ENCODE measurements at places on chromosomes 6 and 20.

- DNase-seq, result peak; percentile 70
These were observed at the start of gene SYTL3 for GRCh38 chr6:158649289-158650143. Gene SYTL3 (plus strand): TSS chr6:158650054. CDS start chr6:158663269, 13,215 bp downstream.

- no peak for DNase-seq
These were observed 23.2 kb upstream of the HSF2 start for GRCh38 chr6:122376246-122376645.

DNA sequence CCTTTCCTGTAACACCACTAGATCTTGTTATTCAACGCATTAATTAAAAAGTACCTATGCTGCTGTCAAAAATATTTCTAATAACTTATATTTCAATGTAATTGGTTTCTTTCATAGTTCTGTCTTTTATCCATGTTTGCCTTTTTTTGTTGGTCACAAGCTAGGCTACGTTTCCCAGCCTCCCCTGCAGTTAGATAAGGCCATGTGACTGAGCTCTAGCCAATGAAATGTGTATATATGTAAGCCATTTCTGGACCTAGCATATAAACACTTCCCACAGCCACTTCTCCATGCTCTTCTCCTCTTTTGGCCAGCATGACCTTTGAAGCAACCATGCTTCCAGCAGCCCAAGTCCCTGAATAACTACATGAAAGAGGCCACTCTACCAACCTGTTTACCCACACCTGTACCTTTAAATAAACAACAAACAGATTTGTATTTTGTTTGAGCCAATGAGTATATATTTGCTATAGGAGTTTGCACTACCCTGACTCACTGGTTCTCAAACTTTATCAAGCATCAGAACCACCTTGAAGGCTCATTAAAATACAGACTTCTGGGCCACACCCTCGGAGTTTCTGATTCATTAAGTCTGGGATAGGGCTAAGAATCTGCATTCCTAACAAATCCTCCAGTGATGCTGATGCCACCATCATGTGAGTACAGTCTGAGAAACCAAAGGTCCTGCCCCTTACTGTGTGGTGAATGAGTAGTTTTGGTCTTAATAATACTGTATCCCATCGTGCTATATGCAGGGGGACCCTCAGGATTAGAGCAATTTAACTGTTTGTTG is 45.6 kb upstream of the BEND6 start:
- no peak for DNase-seq

GRCh38 chr6:108568551-108569305 is 8.0 kb downstream of the FOXO3 start:
- DNase-seq, result no peak

DNA sequence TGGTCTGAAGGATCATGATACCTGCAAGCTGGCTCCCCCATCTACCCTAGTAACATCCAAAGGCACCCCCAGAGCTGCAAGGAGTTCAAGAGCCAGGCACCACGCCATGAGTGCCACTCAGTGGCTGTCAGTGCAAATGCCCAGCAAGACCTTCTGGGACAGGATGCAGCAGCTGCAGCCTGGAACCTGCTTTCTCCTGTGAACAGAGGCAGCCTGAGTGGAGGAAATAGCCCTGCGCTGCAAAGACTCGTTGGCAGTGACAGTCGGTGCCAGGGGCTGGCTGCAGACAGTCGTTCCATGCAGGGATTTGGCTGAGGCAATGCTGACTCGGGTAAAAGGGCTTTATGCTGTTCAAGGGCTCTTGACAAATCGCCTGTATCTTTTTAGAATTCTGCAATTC is 15.7 kb upstream of the SSTR4 start:
- no peak for DNase-seq

DNA sequence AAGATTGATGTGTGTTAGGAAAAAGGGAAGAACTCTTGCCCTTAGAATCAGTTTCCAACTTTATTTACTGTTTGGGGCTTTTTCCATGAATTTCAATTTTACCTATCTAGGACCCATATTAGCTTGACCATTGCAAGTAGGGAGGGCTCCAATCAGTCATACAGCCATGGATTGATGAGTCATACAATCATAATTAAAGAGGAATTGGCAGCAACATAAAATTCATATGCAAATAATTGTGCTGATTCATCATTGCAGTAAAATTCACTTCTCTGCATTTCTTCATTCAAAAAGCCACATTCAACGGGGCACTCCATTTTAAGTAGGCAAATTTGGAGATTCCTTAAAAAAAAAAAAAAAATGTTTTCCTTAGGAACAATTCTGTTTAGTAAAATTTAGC is 1016.4 kb downstream of the KIF16B start:
- DNase-seq, result no peak

DNA sequence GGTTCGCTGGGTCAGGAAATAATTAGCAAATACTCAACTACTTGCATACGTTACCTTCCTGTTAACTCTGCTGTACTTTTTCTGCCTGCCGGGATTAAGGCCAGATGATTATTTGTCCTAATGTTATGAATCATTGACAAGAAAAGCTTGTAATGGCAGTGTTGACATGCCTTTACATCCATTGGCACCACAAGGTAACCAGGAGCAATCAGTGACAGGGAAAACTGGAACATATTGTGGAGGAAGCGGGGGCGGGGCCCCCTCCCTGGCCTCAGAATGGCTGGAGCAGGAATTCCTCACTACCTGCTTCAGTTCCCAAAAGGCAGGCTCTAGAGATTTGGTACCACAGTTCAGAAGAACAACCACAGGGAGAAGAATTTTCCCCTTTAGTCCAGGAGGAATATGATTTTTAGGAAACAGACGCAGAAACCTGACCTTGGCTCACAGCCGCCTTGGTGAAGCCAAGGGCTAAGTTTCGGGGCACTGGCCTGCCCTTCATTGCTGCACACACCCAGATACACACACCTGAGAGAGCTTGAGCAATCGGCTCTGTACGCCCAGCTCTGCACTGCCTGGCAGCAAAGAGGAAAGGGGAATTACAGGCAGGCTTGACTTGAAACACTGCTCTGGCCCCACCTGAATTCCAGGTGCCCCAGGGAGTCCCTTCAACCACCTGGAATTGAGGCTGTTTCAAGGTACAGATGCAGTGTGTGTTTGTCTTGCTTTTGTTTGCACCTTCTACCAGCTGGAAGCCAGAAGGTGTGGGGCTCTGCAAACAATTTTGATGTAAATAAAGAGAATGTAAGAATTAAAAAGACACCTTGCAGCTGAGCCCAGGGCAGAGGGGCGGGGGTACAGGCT is 89.8 kb downstream of the MYB start:
- no peak for DNase-seq

- no peak for DNase-seq
These were observed 31.8 kb downstream of the GFOD1 start for GRCh38 chr6:13455552-13455966.

- no peak for DNase-seq
These were observed 265.6 kb upstream of the JAG1 start for GRCh38 chr20:10939331-10939941.

DNA sequence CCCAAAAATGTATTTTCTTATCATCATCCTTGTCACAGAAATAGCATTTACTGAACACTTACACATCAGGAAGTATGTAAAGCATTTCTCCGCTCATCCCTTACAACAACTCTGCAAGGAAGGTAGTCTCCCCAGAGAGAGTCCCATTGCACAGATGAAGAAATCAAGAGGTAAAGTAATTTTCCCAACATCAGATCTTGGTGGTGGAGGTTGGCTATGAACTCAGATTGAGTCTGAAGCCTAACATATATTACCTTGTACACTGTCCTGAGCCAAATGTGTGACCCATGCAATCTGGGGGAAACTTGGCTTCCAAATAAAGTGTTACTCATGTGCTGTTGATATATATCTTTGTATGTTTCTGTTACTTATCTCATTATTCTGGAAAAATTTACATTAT is 31.4 kb downstream of the MAN1A1 start:
- no peak for DNase-seq

DNA sequence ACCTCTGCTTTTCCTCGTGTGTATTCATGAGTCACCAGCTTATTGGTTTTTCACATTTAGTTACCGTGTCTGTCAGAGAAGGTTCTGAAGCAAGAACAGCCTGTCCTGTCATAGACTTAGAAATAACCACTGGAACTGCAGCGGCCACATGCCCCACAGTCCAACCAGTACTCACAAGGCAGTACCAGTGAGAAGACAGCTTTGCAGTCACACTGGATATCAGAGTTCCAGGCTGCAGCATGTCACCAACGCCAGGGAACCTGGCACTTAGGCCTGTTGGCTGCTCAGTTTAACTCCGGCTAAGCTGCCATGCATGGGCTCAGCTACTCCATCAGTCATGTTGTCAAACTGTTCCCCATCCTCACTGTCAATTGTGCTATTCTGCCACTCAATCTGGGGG is 40.1 kb downstream of the ADNP start:
- DNase-seq, result no peak

DNA sequence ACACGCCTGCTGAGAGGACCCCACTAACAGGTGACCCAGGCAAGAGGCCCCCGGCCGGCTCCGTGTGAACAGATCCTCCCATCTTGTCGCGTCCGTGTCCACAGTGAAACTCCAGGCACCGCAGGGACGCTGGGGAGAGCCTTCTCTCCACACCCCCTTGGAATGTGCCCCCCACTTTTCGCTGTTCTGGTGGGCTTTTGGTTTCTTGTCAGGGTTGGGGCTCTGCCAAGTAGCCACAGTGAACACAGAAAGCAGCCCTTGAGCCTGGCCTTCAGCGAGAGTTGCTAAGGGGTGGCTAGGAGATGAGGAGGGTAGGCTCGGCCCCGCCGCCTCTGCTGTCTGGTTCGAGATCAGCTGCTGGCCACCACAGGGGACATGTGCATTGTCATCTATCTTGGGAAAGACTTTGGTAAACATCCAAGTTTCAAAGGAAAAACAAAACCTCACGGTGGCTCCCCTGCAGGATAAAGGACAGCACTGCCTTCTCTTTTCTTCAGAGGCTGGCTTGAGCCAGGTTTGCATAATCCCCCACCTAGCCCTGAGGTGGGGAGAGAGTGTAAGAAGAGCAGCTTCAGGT is 22.7 kb downstream of the SYNDIG1 start:
- DNase-seq, result no peak

- DNase-seq, result no peak
These were observed 33.1 kb upstream of the SMOC2 start for GRCh38 chr6:168407842-168408241.

GRCh38 chr20:32438331-32438858 is 80.3 kb downstream of the ASXL1 start:
- no peak for DNase-seq

GRCh38 chr6:71768356-71768755 is 118.0 kb upstream of the RIMS1 start:
- no peak for DNase-seq

GRCh38 chr20:41380551-41381193 is 14.1 kb upstream of the EMILIN3 start:
- no peak for DNase-seq

DNA sequence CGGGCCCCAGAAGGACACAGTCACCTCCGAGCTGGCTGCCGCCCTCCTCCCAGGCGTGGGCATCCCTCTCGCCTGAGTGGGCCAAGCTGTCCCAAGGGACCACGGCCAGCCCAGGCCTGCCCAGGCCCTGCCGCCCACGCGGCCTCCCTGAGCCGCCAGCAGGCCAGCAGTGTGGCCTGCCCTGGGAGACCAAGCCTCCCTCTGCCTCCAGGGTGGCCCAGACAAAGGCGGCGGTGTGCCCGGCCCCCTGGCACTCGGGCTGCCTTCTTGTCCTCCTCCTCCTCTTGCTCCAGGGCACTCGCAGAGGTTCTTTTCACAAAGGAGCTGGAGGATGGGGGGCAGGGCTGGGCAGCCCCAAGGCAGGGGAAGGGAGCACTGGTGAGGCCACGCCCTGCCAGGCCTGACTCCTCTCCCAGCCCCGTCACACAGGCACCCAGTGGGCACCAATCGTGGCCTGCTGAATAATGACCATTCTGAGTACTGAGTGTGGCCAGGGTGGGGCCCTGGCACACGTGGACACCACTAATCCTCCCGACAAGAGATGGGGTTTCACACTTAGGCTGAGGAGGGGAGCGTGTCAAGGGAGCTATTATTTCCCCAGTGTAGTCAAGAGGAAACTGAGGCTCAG is 25.3 kb downstream of the NOL4L start:
- DNase-seq, result no peak

GRCh38 chr20:48275286-48276020 is 490.2 kb upstream of the SULF2 start:
- DNase-seq, result no peak

- DNase-seq, result no peak
These were observed 339.4 kb downstream of the CDKAL1 start for GRCh38 chr6:20873425-20874190.

DNA sequence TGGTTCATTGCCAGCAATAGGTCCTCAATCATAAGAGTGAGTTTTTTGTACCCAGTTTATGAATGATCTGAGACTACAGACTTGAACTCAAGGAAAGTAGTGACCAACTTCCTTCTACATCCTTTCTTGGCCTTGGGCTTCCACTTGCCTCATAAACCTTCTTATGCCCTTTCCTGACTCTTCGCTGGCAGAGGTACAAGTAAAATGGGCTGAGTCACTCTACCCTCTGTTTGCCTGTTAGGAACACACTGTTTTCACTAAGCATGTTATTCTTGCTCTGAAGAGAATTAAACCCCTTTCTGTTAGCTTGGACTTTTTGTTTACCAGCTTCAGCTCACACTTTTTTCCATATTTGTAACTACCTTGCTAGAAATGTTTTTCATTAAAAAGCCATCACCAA is 74.4 kb downstream of the PKHD1 start:
- no peak for DNase-seq

- DNase-seq, result peak; percentile 74
These were observed 51.3 kb upstream of the REV3L start for GRCh38 chr6:111534231-111534751.

DNA sequence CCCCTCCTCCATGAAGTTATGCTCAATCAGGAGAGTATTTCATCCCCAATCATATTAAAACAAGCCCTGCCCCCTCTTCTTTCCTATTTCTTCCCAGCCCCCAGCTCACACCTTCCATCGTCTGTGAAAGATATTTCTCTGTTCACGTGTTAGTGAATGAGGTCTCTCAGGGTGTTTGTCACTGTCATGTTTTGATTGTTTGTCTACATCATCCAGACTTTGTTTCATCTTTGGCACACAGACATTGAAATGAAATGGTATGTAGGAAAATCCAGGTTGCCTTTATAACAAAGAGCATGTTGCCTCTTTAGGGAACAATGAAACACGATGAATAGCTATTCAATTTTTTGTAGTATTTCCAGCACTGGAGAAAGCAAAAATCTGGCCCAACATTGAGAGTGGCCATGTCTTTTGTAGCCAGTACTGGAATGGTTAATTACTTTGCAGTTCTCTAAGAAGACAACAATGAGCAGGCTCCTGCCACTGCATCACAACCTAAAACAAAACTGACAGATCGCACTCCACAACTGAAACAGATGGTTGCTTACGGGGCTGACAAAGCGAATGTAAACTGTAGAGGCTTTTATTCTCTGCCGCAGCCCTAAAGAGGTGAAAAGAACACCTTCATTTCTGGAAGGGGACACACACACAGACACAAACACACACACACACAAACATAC is 543.6 kb upstream of the CITED2 start:
- DNase-seq, result no peak

GRCh38 chr6:47822856-47823554 is 41.2 kb downstream of the OPN5 start:
- DNase-seq, result no peak

DNA sequence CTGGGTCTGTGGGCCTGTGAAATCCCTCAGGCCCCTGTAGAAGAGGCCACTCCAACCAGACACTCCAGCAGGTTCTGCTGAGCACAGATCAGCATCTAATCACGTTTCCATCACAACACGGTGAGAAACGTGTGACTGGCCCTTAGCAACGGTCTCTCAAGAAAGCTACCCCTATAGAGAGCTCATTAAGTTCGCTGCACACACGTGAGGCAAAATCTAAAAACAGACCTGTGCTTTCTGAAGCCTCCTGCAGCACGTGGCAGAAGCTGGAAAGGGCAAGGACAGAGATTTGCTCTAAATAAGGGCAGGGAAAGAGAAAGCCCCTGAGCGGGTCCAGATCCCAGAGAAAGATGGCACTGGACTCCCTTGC is 56.5 kb downstream of the GPR6 start:
- no peak for DNase-seq
